ENCODE measurements at places on chromosomes 7 and 10.

DNA sequence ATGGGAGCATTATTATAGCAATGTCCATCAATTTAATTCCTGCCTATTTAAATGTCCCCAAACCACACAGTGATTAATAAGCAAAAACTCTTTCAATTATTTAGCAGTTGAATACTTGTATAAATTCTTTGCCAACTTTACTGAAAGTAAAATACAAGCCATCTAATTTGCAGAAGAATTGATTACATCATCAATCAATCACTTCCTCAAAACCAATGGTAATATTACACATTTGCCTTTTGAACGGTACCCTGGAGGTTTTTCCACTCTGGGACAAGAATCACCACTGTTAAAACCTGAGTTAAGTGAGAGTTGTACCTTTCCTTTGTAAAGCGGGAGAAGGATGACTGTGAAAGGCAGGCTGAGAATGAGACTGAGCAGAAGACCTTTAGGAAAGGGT is 93.0 kb downstream of the RNF133 start:
- DNase-seq, result no peak

- peak; percentile 86 for DNase-seq
Measured at GRCh38 chr7:37284805-37285231, 163.8 kb downstream of the ELMO1 start.

- DNase-seq, result peak; percentile 61
Measured at GRCh38 chr10:126670056-126670894, at the start of gene C10orf90. Gene C10orf90, minus strand, starts transcription at chr10:126670693. Its CDS starts 213 bp downstream, at chr10:126670480.

DNA sequence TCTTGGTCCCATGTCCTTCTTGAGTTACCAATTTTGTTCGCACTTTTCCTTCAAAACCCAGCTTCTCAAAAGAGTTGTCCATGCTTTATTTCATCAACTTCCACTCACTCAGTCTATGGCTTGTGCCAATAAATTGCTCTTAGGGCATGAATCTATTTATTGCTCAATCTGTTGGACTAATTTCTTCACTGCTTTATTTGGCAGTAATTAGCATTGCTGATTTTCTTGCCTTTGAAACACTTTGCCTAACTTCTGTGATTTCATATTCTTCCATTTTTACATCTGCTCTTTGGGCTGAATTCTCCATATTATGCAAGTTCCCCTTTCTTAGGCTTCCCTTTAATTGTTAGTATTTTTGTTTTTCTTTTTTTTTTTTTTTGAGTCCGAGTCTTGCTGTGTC is 16.8 kb downstream of the DLD start:
- DNase-seq, result no peak
